ENCODE measurements at places on chromosomes 7 and 10.
A peak's percentile ranks its signal among the peaks of the same experiment; 100 is the strongest.

- H3K4me3 ChIP-seq, result no peak overlapping the region
- no peaks in the 10 kb centered on the region for H3K4me1 ChIP-seq
- no peaks in the 10 kb centered on the region for H3K36me3 ChIP-seq
- no peak for DNase-seq
- no peak overlapping the region for H3K27ac ChIP-seq
- H3K27me3 ChIP-seq, result no peaks in the 10 kb centered on the region
Observed at GRCh38 chr10:1774796-1775195, 37.5 kb upstream of the ADARB2 start.

- H3K4me1 ChIP-seq, result no peaks in the 10 kb centered on the region
- no peaks in the 10 kb centered on the region for H3K27me3 ChIP-seq
- no peak overlapping the region for H3K4me3 ChIP-seq
Observed at GRCh38 chr10:91690996-91691676, 58.3 kb upstream of the PPP1R3C start.

GRCh38 chr10:122112625-122113160 lies 123.7 kb downstream of the TACC2 start:
- H3K36me3 ChIP-seq, result no peaks in the 10 kb centered on the region
- peak overlapping the region; percentile 81 for H3K4me3 ChIP-seq
- peak overlapping the region; percentile 68 for H3K27ac ChIP-seq
- no peaks in the 10 kb centered on the region for H3K27me3 ChIP-seq
- H3K4me1 ChIP-seq, result peaks cover 10% of the 10 kb centered on the region

DNA sequence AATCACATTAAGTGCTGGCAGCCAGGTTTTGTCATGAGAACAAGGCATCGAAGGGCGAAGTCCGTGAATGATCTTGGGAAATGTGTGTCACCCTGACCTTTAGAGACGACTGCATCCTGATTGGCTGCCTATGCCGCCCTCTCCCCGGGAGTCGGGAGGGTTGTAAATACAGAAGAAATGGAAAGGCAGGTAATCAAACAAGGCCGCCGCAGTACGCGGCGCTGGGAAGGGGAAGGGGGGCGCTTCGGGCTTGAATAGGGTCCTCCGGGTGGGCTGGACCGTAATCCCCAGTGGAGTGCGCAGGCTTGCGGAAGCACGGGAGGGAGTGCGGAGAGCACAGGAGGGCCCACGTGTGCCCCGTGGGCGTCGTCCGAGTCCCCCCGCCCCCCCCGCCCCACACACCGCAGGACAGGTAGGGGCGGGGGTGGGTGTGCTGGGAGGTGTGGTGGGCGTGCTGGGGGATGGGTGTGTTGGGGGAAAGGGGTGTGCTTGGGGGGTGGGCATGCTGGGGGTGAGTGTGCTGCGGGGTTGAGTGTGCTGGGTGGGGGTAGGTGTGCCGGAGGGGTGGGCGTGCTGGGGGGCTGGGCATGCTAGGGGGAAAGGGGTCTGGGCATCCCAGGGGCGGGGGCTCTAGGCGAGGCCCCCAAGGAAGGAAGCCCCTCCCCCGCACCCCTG lies 169.4 kb downstream of the ARHGAP12 start:
- peak overlapping the region; percentile 68 for H3K4me3 ChIP-seq
- H3K27me3 ChIP-seq, result no peaks in the 10 kb centered on the region
- peak; percentile 56 for DNase-seq
- H3K36me3 ChIP-seq, result no peaks in the 10 kb centered on the region
- H3K4me1 ChIP-seq, result peaks cover 10% of the 10 kb centered on the region
- H3K27ac ChIP-seq, result no peak overlapping the region

GRCh38 chr7:116180302-116180701 lies 30.0 kb upstream of the TES start:
- H3K27ac ChIP-seq, result no peak overlapping the region

- peaks cover 3% of the 10 kb centered on the region for H3K36me3 ChIP-seq
- H3K27me3 ChIP-seq, result no peaks in the 10 kb centered on the region
- H3K27ac ChIP-seq, result no peak overlapping the region
- DNase-seq, result peak; percentile 25
Observed at GRCh38 chr7:103343758-103344452, 662 bp downstream of the DNAJC2 start.

GRCh38 chr7:91949221-91950009 lies 8.8 kb downstream of the AKAP9 start:
- no peaks in the 10 kb centered on the region for H3K36me3 ChIP-seq
- no peaks in the 10 kb centered on the region for H3K27me3 ChIP-seq
- no peaks in the 10 kb centered on the region for H3K4me1 ChIP-seq
- no peak overlapping the region for H3K4me3 ChIP-seq

- H3K27me3 ChIP-seq, result no peaks in the 10 kb centered on the region
- no peak overlapping the region for H3K27ac ChIP-seq
- H3K4me3 ChIP-seq, result no peak overlapping the region
- DNase-seq, result no peak
Observed at GRCh38 chr7:90617442-90617841, 21.3 kb downstream of the CDK14 start.

GRCh38 chr7:39525926-39526325 lies 40.3 kb upstream of the YAE1 start:
- H3K4me3 ChIP-seq, result no peak overlapping the region
- no peak overlapping the region for H3K27ac ChIP-seq
- no peaks in the 10 kb centered on the region for H3K36me3 ChIP-seq
- DNase-seq, result no peak
- no peaks in the 10 kb centered on the region for H3K27me3 ChIP-seq

DNA sequence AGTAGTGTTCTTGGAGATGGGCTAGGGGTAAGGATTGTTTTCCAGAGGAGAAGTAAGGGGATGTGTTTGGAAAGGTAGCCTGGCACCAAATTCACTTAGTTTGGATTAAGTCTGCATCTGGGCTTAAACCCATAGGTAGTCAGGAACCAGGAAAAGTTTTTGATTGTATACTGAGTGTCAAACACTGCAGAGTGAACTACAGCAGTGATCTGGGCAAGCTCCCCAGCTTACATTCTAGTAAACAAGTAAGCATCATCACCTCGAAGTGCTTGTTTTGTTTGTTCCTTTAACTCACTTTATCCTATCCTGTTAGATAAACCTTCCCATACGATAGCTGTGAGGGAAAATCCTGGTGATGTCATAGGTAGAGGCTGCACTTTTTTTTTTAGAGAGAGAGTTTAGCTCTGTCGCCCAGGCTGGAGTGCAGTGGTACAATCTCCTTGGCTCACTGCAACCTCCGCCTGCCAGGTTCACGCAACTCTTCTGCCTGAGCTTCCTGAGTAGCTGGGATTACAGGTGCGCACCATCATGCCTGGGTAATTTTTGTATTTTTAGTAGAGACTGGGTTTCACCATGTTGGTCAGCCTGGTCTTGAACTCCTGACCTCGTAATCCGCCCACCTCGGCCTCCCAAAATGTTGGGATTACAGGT lies 2.4 kb downstream of the RPS24 start:
- DNase-seq, result no peak
- H3K27ac ChIP-seq, result no peak overlapping the region
- H3K4me3 ChIP-seq, result no peak overlapping the region
- no peaks in the 10 kb centered on the region for H3K4me1 ChIP-seq
- H3K27me3 ChIP-seq, result no peaks in the 10 kb centered on the region

DNA sequence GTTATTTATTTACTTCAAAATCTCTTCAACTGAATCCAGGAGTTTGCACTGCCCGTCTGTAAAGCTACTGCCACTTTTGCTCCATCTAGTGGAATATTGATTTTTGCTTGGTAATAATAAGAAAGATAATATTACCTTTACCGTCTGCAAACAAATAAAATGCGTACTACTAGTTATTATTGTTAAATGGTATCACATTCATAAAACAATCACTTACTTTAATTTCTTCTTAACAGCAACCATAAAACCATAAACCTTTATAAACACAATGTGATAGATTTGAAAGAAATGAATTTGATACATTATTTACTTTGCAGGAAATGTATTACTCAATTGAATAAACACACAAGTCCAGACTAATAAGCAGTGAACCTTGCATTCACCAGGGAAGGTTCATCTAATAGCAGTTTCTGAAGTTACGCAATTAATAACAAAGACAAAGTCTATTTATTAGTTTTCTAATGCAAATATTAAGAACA lies 6.4 kb downstream of the AGMO start:
- no peaks in the 10 kb centered on the region for H3K27me3 ChIP-seq
- DNase-seq, result no peak
- H3K27ac ChIP-seq, result no peak overlapping the region

- H3K27me3 ChIP-seq, result no peaks in the 10 kb centered on the region
- no peaks in the 10 kb centered on the region for H3K4me1 ChIP-seq
- H3K4me3 ChIP-seq, result no peak overlapping the region
- no peak overlapping the region for H3K27ac ChIP-seq
Observed at GRCh38 chr7:93178213-93178612, 30.0 kb upstream of the SAMD9L start.

DNA sequence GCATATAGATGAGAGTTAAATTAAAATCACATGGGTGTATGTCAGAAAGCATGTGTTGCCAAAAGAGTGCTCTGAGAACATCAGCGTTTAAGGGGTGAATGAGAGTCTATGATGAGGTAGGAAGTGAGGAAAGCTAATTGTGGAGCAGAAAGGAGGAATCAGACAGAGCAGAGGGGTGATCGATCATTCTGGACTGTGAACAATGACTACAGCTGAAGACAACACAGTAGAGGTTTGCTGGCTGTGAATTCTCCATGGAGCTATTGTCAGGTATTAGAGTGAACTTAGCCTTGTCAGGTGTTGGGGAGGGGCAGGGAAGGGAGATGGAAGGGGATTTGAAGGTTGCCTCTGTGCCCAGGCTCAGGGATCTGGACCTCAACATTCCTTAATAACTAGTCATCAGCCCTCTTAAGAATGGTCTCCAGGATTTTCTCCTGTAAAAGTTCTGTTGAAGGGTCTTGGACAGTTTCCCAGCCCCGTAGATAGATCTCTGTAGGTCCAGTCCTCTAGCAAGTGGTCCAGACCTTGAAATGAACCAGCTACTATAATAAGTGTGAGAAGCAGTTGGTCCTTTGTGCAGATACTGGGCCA lies 57.1 kb downstream of the KIF5B start:
- no peak overlapping the region for H3K27ac ChIP-seq
- no peak for DNase-seq
- H3K36me3 ChIP-seq, result no peaks in the 10 kb centered on the region

DNA sequence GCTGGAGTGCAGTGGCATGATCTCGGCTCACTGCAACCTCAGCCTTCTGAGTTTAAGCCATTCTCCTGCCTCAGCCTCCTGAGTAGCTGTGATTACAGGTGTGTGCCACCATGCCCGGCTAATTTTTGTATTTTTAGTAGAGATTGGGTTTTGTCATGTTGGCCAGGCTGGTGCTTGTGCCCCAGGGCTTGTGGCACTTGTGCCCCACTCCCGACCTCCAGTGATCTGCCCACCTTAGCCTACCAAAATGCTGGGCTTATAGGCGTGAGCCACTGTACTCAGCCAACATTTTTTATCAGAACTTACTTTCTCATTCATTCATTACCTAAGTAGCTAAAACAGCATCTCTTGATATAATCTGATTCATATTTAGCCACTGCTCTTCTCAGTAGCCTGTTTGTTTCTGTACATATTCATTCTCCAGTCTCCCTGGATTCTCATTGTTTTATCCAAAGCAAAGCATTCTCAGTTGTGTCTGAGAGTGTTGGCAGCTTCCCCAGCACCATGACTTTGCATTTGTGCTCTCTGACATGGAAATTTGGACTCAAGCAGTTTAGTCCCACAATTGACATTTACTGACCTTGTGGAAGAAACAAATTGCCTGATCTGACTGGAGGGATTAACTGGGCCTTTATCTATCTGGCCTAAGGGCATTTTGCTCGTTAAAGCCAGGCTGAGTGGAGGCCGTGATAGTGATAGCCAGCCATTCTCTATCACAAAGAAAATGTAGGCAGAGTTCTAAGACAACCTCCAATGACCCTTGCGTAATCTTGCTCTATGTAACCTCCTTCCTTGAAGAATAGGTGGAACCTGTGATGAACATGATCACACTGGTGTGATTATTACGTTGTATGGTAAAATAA lies 44.9 kb downstream of the AKR1B15 start:
- DNase-seq, result peak; percentile 6
- no peaks in the 10 kb centered on the region for H3K36me3 ChIP-seq
- no peaks in the 10 kb centered on the region for H3K27me3 ChIP-seq
- H3K4me3 ChIP-seq, result no peak overlapping the region
- H3K4me1 ChIP-seq, result peaks cover 4% of the 10 kb centered on the region

GRCh38 chr10:49653273-49653929 lies 26.1 kb upstream of the C10orf53 start:
- no peak overlapping the region for H3K4me3 ChIP-seq
- no peaks in the 10 kb centered on the region for H3K27me3 ChIP-seq
- H3K4me1 ChIP-seq, result no peaks in the 10 kb centered on the region
- no peaks in the 10 kb centered on the region for H3K36me3 ChIP-seq
- no peak overlapping the region for H3K27ac ChIP-seq

- no peaks in the 10 kb centered on the region for H3K27me3 ChIP-seq
- DNase-seq, result no peak
- H3K4me1 ChIP-seq, result no peaks in the 10 kb centered on the region
- H3K4me3 ChIP-seq, result no peak overlapping the region
Observed at GRCh38 chr7:46356371-46356770, 435.3 kb upstream of the IGFBP3 start.

DNA sequence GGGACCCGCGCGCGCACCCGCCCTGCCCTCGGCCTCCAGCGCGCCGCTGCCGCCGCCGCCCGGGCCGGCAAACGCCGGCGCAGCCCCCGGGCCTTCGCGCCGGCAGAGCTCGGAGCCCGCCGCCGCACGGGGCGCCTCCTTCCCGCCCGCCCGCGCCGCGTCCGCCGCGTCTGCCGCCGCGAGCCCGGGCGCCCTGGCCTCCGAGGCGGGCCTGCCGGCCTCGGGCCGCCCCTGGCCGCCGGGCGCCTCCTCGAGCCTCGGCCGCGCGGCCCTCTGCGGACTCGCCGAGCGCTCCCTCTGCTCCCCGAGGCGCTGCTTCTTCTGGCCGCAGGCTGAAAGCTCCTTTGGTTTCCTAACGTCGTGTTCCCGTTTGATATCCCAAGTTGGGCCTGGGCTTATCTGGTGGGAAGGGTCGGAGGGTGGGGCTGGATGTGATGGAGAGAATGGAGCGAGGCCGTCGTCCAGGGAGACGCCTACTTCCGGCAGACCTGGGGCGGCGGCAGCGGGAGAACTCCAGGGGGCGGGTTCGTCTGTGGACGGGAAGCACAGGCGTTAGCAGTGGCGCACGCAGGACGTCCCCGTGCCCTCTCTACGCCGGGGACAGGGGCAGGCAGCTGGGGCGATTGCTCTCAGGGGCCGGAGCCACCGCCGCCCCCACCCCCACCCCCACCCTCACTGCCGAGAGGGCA lies 221.0 kb downstream of the PHTF2 start:
- H3K27me3 ChIP-seq, result no peaks in the 10 kb centered on the region
- peak; percentile 70 for DNase-seq
- H3K36me3 ChIP-seq, result no peaks in the 10 kb centered on the region
- H3K27ac ChIP-seq, result no peak overlapping the region

GRCh38 chr10:122075171-122075570 lies 86.2 kb downstream of the TACC2 start:
- no peaks in the 10 kb centered on the region for H3K27me3 ChIP-seq
- H3K36me3 ChIP-seq, result no peaks in the 10 kb centered on the region
- no peak for DNase-seq
- no peak overlapping the region for H3K27ac ChIP-seq
- H3K4me3 ChIP-seq, result no peak overlapping the region

Measured in trophoblast cell (in vitro differentiated cells and primary cell).